OCI-M1 (cell line): ENCODE measurements at places on chromosomes 5 and 9.
A peak's percentile ranks its signal among the peaks of the same experiment; 100 is the strongest.

DNA sequence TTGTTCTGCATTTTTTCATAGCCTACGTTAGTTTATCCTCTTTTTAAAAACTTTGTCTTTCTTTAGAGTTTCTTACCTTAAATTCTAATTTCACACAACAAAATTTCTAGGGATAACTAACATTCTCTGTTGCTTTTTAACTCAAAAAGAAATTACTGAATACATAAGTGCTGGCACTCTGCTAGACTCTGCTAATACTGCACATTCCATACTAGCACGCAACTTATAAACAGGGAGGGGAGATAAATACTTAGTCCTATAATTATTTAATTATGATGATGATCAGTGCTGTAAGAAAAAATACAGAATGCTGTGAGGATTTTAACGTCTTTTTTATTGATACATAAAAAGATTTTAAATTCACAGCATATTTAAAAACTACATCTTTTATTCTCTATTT, 25.1 kb downstream of the RNF145 start:
- no peak for DNase-seq

- no peak for DNase-seq
Observed at GRCh38 chr9:77194423-77194822, 17.1 kb downstream of the VPS13A start.

- no peak for DNase-seq
Observed at GRCh38 chr9:8282535-8282934, 483.0 kb upstream of the DMAC1 start.

DNA sequence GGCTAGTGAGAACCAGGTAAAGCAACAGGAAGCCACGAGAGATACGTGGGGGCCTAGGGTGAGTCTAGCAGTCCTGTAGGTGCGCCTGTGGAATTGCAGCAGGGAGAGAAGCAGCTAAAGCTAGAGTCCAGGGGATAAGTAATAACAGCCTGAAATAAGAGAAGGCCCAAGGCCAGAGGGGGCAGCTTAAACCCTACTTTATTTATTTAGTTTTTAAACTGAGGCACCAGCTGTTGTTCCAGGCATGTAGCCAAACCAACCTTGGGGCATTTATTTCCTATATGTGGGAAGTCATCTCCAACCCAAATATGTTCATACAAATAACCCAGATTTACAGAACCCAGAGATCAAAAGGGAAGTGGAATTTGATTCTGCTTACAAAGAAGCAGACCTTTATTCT, 93.5 kb downstream of the GLDC start:
- DNase-seq: no peak

DNA sequence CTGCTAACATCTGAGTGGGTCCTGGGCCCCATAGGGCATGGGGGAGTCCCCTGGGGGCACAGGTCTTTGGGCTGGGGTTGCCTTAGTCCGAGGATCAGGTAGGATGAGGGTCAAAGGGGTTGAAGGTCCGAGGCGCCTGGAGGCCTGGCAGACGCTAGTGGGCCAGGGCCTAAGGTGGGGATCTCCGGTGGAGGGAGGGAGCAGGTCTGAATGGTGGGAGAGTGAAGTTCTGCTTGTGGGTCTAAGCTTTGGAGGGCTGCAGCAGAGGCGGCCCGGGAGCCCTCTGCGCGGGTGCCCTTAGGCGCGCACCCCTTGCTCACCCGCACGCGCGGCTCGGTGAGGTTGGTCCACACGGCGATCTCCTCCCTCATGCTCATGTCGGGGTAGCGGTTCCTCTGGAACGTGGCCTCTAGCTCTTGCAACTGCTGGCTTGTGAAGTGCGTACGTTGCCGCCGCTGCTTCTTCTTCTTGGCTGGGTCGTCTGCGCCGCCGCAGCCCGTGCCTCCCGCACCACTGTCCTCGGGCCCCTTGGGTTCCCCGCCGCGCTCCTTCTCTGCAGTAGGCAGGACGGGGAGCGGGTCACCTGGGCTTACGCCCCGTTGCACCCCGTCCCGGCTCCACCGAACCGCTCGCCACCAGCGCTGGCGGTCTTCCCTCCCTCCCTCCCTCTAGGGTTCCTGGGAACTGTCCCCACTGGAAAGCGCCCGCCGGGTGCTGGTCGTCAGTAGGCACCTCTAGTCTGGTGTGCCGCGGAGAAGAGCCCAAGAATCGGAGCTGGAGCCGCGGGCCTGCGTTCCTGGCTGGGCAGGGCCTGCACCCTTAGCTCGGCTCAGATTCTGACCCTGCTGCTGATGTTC, 2.8 kb downstream of the PITX1 start:
- DNase-seq: no peak

GRCh38 chr9:131398204-131398603, 4.3 kb downstream of the PRRC2B start:
- peak; percentile 23 for DNase-seq

GRCh38 chr5:62732677-62733121, 154.1 kb downstream of the LRRC70 start:
- peak; percentile 83 for DNase-seq

- DNase-seq: no peak
Observed at GRCh38 chr9:129934041-129934591, 98.9 kb downstream of the USP20 start.

DNA sequence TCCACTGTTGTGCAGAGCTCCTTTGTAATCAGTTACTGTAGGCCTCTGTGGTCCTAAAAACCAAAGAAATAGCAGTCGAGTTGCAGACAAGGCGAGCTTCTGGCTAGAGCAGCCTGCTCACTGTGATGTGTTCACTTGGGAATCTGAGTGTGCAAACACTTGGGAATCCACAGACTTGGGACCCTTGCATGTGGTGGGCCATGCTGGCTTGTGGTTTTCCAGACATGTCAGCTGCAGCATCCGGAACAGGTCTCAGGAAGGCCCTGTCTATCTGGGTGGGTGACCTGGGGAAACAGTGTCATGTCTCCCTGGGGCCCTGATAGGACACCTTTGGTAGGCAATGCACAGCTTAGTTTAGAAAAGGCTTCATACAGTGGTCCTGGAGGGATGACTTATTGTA, 66.4 kb downstream of the WWC1 start:
- no peak for DNase-seq

DNA sequence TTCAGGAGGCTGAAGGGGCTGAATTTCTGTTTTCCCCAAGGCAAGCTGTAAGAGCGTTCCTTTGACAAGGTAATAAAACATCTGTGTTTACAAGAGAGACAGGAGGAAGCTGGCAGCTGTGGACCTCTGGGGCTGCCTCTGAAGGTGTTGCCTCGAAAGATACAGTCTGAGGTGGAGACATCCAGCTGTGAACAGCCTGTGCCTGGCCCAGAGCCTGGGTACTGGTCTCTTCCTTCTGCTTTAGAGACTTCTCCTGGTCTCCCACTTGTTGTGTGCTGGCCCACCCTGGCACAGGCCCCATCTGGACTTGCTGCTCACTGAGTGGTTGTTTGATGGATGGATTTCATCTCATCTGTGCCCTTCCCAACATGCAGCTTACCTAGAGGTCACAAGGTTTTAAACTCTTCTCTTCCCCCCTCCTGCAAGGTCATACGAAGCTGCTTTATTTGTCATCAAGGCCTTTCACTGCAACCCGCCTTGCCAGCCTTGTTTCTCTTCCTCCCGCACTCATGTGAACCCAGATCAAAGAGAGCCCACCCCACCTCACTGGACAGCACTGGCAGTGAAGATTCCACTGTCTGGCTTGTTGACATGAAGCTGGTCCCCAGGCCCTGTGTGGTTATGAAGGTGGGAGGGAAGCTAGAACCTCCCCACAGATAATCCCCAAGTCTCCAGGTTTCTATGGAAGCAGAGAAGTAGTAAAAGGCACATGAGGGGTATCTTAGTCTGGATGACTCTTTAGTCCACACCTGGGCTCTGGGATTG, 35.0 kb upstream of the ALDH1B1 start:
- no peak for DNase-seq

GRCh38 chr5:100772006-100772405, 131.1 kb downstream of the ST8SIA4 start:
- no peak for DNase-seq

DNA sequence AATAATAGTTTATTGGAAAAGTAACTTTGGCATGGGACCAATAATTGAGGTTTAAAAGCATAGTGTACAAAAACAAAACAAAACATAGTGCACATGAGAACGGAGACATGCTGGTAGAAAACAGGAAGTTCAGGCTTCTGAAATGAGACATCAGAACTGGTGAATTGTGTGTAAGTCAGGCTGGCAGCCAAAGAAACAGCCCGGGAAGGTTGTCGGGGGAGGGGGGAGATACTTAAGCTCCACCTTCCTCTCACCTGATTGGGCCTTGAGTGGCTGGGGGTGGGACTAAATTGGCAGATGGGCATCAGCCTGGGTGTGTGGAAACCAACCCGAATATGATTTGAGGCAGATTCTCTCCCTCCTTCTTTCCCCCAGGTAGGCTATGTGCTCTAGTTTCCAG, 256.3 kb downstream of the SMARCA2 start:
- peak; percentile 49 for DNase-seq

DNA sequence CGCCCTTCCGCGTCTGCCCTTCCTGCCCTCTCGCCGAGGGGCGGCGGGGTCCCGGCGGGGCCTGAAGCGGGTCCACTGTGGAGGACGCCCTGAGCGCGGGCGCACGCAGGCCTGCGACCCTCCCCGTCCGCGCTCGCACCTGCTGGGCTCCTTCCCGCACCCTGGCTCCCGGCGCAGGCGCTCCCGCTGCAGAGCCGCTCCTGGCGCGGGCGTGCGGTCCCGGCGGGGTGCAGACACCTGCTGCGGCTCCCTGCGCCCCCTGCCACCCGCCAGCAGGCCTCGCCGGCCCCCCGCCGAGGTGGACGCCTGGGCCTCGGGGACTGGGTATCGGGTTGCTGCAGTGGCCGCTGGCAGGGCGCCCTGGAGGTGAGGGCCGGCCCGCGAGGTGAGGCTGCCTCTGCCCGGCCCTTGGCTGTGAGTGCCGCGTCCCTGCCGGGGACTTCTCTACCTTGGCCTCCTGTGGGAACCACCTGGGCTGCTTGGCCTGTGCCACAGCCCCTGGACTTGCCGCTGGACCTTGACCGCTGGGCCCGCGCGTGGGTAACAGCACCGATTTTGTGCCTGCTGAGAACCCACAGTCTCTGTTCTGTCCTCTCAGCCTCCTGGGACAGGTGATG, 627 bp downstream of the ARRDC1 start:
- no peak for DNase-seq

GRCh38 chr9:109776391-109776790, 3.6 kb upstream of the PALM2AKAP2 start:
- DNase-seq: no peak

DNA sequence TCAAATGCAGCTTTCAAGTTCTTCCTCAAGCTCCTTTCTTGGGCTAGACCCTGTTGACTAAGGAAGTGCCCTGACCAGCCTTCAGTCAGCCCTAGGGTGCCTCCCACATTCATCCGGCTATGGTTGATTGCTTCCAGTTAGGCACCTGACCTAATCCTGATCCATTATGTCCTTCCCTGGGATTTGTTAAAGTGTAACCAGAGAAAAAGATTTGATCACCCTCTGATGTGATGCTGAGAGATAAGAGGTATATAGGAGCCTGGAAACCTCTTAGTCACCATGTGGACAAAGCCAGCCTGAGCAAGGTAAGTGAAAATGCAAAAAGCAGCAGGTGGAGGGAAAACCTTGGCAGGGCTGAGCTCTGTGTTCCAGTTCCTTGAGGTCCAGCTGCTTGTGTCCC, 178.8 kb upstream of the ERCC6L2 start:
- no peak for DNase-seq

- peak; percentile 89 for DNase-seq
Observed at GRCh38 chr5:95723632-95724369, 7.3 kb upstream of the RHOBTB3 start.

- peak; percentile 70 for DNase-seq
Observed at GRCh38 chr5:137498736-137499505, at the start of gene SPOCK1. SPOCK1 (minus strand) TSS chr5:137499326.

DNA sequence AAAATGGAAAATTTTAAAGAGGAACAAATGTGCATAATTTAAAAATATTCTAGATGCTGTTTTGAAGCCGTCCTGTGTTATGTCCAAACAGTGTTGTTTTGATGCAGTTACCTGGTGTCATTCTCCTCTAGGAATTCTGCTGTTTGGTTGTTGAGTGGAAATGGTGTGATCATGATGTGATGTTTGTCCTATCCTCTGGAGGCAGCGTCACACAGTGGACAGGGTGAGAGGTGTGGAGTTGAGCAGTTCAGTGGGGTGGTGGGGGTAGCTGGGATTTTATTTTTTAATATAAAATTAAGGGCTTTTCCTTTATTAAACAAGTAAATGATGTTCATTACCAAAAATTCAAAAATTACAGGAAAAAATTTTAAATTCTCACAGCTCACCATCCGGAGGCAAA, 31.2 kb downstream of the PRDM6 start:
- DNase-seq: no peak

GRCh38 chr5:149421834-149422233, 42.7 kb upstream of the IL17B start:
- no peak for DNase-seq

DNA sequence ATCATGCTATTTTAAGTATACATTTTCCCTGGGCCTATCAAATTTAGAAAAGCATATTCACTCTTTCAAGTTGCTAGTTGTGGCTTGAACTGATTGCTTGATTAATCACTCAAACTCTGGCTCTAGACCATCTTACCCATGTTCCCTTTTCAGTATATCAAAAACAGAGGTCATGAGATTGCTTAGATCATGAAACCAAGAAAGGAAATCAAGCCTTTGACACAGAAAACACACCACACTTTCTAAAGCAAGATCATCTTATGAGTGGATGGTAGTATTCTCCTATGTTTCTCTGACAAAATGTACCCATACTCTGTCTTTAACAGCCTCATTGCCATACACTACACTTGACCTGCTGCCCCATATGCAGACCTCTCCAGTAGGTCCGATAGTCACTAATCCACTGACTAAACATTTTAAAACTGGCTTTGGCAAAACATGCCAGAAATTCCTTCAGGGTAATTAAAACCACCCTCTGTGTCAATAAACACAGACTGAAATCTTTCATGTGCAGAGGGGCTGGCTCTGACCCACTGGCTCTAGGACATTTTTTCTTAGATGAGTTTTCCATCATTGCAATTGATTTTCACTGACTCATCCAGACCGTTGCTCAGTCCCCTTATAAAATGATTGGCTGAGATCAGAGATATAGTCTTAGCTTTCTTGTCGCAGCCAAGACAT, 18.2 kb downstream of the PPP2R2B start:
- DNase-seq: no peak

DNA sequence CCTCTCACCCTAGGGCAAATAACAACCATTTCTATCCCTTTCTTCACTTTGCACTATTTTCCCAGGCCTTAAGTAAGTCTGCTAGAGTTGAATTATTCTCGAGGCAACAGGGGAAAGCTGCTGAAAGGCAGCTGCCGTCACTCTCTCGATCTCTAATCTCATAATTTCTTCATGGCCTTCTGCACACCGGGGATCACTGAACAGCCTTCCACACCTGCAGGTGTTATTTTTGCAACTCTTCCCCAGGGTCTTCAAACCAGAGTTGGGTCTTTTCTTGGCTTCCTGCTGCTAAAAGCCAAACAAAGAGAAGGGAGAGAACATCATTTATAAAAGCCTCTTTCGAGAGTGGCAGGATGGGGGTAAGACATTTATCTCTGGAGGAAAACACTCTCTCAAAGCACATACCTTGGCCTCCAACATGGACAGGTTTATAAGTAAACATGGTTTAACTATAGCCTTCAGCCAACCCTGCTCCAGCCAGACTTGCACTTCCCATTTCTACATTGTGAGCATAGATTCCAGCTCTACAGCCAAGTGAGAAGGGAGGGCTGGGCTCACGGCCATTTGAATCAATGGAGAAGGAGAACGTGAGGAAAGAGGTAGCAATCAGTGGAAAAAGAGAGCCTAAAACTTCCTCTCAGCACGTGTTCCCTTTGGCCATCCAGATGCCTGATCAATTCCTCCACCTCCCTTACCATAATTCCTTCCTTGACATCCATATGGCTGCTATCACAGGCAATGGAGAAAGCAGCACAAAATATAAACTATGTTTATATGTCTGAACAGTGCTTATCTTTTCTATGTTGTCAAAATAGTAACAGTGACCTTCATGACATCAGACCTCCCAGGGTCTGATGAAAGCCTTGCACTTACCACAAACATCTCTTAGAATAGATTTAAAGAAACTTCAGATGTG, 464.9 kb downstream of the TLE1 start:
- no peak for DNase-seq
